ENCODE measurements at places on chromosomes 5 and 9.

GRCh38 chr9:77808751-77809081 is 160.6 kb upstream of the GNA14 start:
- no peak for DNase-seq

DNA sequence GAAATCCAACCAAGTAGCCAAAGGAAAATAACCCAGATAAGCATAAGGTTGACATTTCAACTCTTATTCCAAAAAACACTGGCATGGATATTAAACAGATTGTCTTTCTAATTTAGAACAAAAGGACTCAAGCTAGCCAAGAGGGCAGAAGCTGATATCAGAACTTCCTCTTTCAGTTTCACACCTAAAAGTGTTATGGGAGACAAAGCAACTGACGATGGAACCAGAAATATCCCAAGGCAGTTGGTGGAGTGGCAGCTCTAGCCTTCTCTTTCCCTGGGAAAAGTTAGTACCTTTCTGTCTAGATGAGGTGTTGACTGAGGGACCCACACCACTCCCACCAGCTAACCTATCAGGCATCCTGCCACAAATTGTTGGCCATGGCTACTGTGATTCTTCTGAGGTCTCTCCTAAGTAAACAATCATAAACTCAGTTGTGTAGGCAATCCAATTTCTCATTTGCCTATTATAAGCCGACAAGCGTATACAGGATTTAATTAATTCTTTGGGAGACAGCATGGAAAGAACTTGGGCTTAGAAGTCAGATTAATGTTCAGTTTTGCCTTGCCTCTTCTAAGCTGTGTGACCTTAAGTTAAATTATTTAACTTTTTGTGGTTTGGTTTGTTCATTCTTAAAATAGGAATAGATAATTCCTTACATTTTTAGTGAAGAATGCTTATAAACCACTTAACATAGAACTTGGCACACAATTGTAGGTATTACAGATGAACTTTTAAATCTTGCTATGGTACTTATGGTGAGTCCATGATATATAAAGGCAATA is 110.9 kb upstream of the ADAMTSL1 start:
- DNase-seq, result no peak

- DNase-seq, result no peak
Observed at GRCh38 chr5:159038907-159039306, 60.8 kb downstream of the EBF1 start.

GRCh38 chr5:1001406-1002270 is 7.0 kb upstream of the NKD2 start:
- DNase-seq, result peak; percentile 14

GRCh38 chr9:36211510-36211909 is 20.8 kb downstream of the CLTA start:
- peak; percentile 42 for DNase-seq

GRCh38 chr5:170538696-170539586 is 35.1 kb downstream of the KCNIP1 start:
- DNase-seq, result no peak

GRCh38 chr9:92968081-92968480 is 20.8 kb downstream of the FGD3 start:
- no peak for DNase-seq

Measured in WERI-Rb-1 (cell line).